Adrenal gland (tissue), 19 donors: ENCODE measurements at places on chromosomes 16 and 17. TPM values are rescaled to one million over a fixed set of nuclear protein-coding genes. Genes with fewer than 3 reads are reported as not detected.

Gene PYDC1
- not detected for total RNA-seq

Gene CACNA1H
- 60.6 TPM for total RNA-seq

Gene RFWD3
- 8.0 TPM for total RNA-seq

Gene PRAC2
- not detected for total RNA-seq

Gene PALB2
- total RNA-seq: 12.9 TPM

Gene C16orf96
- total RNA-seq: 0.34 TPM

Gene SLC5A11
- not detected for total RNA-seq

Gene GJC1
- total RNA-seq: 2.7 TPM

GRCh38 chr16:50645563-50646220 is 35.4 kb downstream of the SNX20 start:
- no peaks in the 10 kb centered on the region for H3K36me3 ChIP-seq
- no peak for DNase-seq
- no peak overlapping the region for H3K27ac ChIP-seq
- H3K27me3 ChIP-seq: no peaks in the 10 kb centered on the region

GRCh38 chr16:12775656-12776236 is 27.9 kb downstream of the CPPED1 start:
- H3K27ac ChIP-seq: no peak overlapping the region
- no peaks in the 10 kb centered on the region for H3K4me1 ChIP-seq
- H3K4me3 ChIP-seq: no peak overlapping the region
- no peaks in the 10 kb centered on the region for H3K36me3 ChIP-seq

GRCh38 chr17:42281571-42282096 is 5.4 kb upstream of the STAT5B start:
- no peak overlapping the region for H3K4me3 ChIP-seq
- H3K36me3 ChIP-seq: no peaks in the 10 kb centered on the region
- no peaks in the 10 kb centered on the region for H3K27me3 ChIP-seq
- H3K27ac ChIP-seq: no peak overlapping the region

- peaks cover 8% of the 10 kb centered on the region for H3K4me1 ChIP-seq
- H3K4me3 ChIP-seq: peak within 1 kb of the TSS; percentile 12
- peak within 1 kb of the TSS; percentile 68 for H3K27ac ChIP-seq
- DNase-seq: peak; percentile 51
- no peaks in the 10 kb centered on the region for H3K27me3 ChIP-seq
Observed at GRCh38 chr17:55722742-55723487, at the start of gene TMEM100. Gene TMEM100 (minus strand): TSS chr17:55722864. CDS start chr17:55721070, 1,794 bp downstream.

- no peaks in the 10 kb centered on the region for H3K4me1 ChIP-seq
- H3K4me3 ChIP-seq: no peak overlapping the region
- no peak overlapping the region for H3K27ac ChIP-seq
- no peaks in the 10 kb centered on the region for H3K36me3 ChIP-seq
- no peaks in the 10 kb centered on the region for H3K27me3 ChIP-seq
Observed at GRCh38 chr16:22857296-22858025, 43.5 kb downstream of the HS3ST2 start.

- peaks cover 35% of the 10 kb centered on the region for H3K4me1 ChIP-seq
- no peaks in the 10 kb centered on the region for H3K36me3 ChIP-seq
- H3K4me3 ChIP-seq: no peak overlapping the region
- no peak for DNase-seq
- H3K27ac ChIP-seq: peak overlapping the region; percentile 74
- H3K27me3 ChIP-seq: no peaks in the 10 kb centered on the region
Observed at GRCh38 chr17:81479175-81480071, 33.2 kb downstream of the ACTG1 start.

- no peak overlapping the region for H3K27ac ChIP-seq
- no peaks in the 10 kb centered on the region for H3K36me3 ChIP-seq
- DNase-seq: no peak
Observed at GRCh38 chr16:12771341-12771798, 32.3 kb downstream of the CPPED1 start.

DNA sequence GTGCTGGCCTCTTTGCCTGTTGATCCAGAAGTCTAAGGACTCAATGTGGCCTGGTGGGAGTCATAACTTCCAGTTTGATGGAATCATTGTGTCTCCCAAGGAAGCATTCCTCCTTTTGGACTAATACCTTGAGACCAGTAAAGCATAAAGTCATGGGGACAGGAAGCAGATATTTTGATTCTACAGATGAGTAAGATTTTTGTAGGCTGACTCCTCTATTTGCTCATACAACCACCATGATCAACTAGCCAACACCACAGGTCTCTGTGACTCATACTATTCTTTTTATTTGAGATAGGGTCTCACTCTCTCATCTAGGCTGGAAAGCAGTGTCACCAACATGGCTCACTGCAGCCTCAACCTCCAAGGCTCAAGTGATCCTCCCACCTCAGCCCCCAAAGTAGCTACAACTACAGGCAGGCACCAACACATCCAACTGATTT is 6.2 kb downstream of the MT2A start:
- H3K36me3 ChIP-seq: no peaks in the 10 kb centered on the region
- H3K27me3 ChIP-seq: no peaks in the 10 kb centered on the region
- no peak overlapping the region for H3K27ac ChIP-seq
- H3K4me1 ChIP-seq: peaks cover 24% of the 10 kb centered on the region
- no peak overlapping the region for H3K4me3 ChIP-seq

GRCh38 chr17:14123619-14124278 is 54.4 kb downstream of the COX10 start:
- no peak overlapping the region for H3K27ac ChIP-seq
- no peak for DNase-seq
- H3K4me3 ChIP-seq: no peak overlapping the region
- no peaks in the 10 kb centered on the region for H3K27me3 ChIP-seq

DNA sequence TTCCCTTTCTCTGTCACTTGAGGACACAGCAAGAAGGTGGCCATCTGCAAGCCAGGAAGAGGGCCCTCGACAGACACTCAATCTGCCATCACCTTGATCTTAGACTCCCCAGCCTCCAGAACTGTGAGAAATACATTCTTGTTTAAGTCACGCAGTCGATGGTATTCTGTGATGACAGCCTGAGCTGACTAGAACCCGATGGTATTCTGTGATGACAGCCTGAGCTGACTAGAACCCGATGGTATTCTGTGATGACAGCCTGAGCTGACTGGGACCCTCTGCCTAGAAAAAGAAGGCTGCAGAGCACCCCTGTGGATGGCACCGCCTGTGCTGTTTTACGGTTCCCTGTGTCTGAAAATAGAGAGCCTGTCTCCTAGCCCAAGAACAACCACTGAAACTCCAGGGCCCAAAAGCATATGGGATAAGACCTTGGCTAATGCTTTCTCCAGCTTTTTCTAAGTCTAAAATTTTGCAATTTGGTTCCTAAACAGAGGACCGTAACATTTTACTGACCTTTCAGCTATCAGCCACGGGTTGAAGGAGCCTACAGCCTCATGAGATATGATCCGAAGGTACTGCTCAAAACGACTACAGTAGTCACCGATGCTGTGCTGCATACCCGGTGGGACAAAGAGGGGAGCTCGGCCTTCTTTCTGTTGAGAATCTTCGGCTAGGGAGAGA is 33.1 kb upstream of the PITPNM3 start:
- no peak overlapping the region for H3K4me3 ChIP-seq
- H3K4me1 ChIP-seq: peaks cover 10% of the 10 kb centered on the region
- no peak overlapping the region for H3K27ac ChIP-seq
- H3K36me3 ChIP-seq: no peaks in the 10 kb centered on the region
- H3K27me3 ChIP-seq: no peaks in the 10 kb centered on the region
- DNase-seq: no peak

- no peaks in the 10 kb centered on the region for H3K27me3 ChIP-seq
- peak; percentile 9 for DNase-seq
- no peaks in the 10 kb centered on the region for H3K36me3 ChIP-seq
- peaks cover 7% of the 10 kb centered on the region for H3K4me1 ChIP-seq
- H3K27ac ChIP-seq: no peak overlapping the region
- no peak overlapping the region for H3K4me3 ChIP-seq
Observed at GRCh38 chr16:29675811-29676643, 3.0 kb upstream of the QPRT start.

DNA sequence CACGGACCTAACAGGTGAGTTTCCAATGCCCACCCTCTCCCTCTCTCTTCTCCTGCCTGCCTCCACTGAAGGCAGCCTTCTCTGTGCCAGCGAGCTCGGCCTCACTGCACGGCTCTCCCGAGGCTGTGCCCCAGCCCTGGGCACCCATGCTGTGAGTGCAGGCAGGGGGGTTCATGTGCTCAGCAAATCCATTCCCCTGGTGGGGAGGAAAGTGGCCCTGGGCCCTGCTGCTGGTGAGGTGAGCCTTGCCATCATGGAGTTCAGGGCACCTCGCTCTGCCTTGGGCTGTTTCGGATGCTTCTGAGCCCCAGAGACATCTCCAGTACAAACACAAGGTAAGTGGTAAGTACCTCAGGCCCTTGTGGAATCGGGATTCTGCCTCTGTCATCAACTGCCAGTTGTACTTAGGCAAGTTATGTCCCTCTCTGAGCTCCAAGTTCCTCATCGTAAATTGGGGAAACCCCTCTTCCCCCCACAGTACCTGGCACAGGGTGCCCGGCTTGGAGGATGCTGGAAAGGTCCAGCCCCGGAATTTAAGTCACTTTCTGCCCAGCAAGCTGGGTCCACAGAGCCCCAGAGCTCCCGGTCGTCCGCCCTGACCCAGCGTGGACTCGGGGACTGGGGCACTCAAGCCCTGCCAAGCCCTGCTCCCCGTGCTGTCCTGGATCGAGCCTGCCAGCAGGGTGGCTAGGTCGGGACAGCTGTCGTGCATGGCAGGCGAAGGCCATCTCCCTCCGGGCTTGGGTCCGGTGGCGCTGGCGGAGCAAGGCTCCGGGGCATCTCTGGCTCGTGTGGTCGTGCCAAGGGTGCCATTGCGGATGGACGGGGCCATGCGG is 684 bp upstream of the NUDT16L1 start:
- no peaks in the 10 kb centered on the region for H3K36me3 ChIP-seq
- peak; percentile 70 for DNase-seq

DNA sequence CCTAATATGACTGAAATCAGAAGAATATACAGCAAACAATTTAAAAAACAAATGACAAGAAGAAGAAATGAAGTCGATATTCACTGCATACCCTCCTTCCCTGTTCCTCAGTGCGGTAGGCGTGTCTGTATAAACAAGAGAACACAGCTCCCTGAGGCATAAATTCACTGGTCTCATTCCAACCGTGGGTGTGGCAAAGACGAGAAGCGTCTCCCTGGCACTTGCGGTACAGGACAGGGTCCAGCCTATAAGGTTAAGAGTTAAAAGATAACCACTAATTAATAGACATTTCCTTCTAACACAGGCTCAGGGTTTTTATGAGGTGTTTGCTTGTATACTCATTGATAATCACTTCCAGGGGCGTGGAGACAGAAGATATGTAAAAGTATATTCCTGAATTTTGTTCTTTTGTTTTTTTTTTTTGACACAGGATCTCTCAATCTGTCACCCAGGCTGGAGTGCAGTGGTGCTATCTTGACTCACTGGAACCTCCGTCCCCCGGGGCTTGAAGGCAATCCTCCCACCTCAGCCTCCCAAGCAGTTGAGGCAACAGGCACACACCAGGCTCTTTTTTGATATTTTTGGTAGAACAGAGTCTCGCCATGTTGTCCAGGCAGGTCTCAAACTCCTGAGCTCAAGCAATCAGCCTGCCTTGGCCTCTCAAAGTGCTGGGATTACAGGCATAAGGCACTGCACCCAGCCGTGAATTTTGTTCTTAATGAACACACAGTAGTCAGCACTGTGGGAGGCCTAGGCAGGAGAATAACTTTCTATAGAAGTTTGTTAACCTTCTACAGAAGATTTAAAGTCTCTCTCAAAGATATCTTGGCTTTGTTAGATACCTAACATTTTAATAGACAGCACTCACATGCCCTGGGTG is 59.1 kb upstream of the CLEC18B start:
- H3K36me3 ChIP-seq: no peaks in the 10 kb centered on the region
- no peaks in the 10 kb centered on the region for H3K4me1 ChIP-seq
- no peak overlapping the region for H3K4me3 ChIP-seq

- peaks cover 6% of the 10 kb centered on the region for H3K4me1 ChIP-seq
- H3K4me3 ChIP-seq: no peak within 1 kb of the TSS
- no peaks in the 10 kb centered on the region for H3K27me3 ChIP-seq
- no peak for DNase-seq
- H3K27ac ChIP-seq: no peak within 1 kb of the TSS
- H3K36me3 ChIP-seq: no peaks in the 10 kb centered on the region
Observed at GRCh38 chr16:46747777-46748651, at the start of gene MYLK3. Gene MYLK3 (minus strand): TSS chr16:46748344. CDS start chr16:46748193, 151 bp downstream.

- peaks cover 66% of the 10 kb centered on the region for H3K4me1 ChIP-seq
- H3K4me3 ChIP-seq: no peak overlapping the region
- peak; percentile 96 for DNase-seq
- peak overlapping the region; percentile 95 for H3K27ac ChIP-seq
- no peaks in the 10 kb centered on the region for H3K27me3 ChIP-seq
- H3K36me3 ChIP-seq: no peaks in the 10 kb centered on the region
Observed at GRCh38 chr17:42517516-42517915, 18.5 kb upstream of the NAGLU start.

DNA sequence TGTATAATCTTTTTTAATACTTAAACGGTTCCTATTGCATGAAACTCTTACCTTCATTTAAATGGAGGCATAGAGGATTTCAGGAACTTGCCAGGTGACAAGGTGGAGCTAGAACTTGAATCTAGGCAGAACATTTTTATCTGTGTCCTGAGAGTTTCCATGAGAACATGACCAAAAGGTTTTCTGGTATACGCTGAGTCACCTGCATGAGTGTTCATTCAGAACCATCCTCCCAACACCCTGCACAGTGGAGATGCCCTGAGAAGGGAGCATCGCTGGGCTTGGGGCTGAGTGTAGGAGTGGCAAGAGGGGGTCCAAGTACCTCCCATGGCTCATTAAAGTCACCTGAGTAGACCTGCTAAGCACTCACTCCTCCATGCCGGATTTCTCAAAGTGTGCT is 169.7 kb upstream of the CACNG5 start:
- H3K4me3 ChIP-seq: no peak overlapping the region
- no peak overlapping the region for H3K27ac ChIP-seq
- H3K36me3 ChIP-seq: no peaks in the 10 kb centered on the region
- H3K4me1 ChIP-seq: no peaks in the 10 kb centered on the region
- no peak for DNase-seq

- H3K27me3 ChIP-seq: no peaks in the 10 kb centered on the region
- no peaks in the 10 kb centered on the region for H3K36me3 ChIP-seq
- H3K4me1 ChIP-seq: peaks cover 19% of the 10 kb centered on the region
- H3K27ac ChIP-seq: no peak overlapping the region
Observed at GRCh38 chr17:42453439-42453838, 5.2 kb upstream of the ATP6V0A1 start.

- H3K4me3 ChIP-seq: no peak overlapping the region
- no peaks in the 10 kb centered on the region for H3K36me3 ChIP-seq
- no peaks in the 10 kb centered on the region for H3K27me3 ChIP-seq
- no peaks in the 10 kb centered on the region for H3K4me1 ChIP-seq
Observed at GRCh38 chr16:54453871-54454270, 167.3 kb upstream of the IRX3 start.

- no peaks in the 10 kb centered on the region for H3K36me3 ChIP-seq
- H3K4me3 ChIP-seq: no peak overlapping the region
- peak; percentile 60 for DNase-seq
- no peak overlapping the region for H3K27ac ChIP-seq
Observed at GRCh38 chr17:34171245-34171818, 83.8 kb upstream of the CCL2 start.

DNA sequence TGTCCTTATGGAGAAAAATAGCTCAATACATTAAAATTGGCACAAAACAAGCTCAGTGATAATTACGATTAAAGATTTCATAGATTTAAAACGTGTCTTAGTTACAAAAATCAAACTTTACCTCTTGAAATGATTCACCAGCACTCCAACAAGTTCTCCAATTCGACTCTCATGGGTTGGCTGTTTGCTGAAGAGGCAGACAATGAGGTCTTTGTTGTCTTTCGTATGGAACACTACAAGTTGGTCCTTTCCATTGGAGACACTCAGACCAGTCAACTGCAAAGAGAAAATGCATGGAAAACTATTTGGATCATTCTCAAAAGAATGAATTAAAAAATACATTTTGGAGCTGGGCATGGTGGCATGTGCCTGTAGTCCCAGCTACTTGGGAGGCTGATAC is 118.2 kb downstream of the CDK5R1 start:
- no peaks in the 10 kb centered on the region for H3K27me3 ChIP-seq
- no peaks in the 10 kb centered on the region for H3K36me3 ChIP-seq
- H3K4me3 ChIP-seq: no peak overlapping the region
- no peak overlapping the region for H3K27ac ChIP-seq
